Activated naive CD4-positive, alpha-beta T cell (primary cell): ENCODE measurements at places on chromosomes 1 and 21.

GRCh38 chr1:230159580-230159979 is 92.5 kb downstream of the GALNT2 start:
- DNase-seq = no peak

- DNase-seq = no peak
Measured at GRCh38 chr1:44830900-44831304, 12.2 kb downstream of the PTCH2 start.

- DNase-seq = no peak
Measured at GRCh38 chr1:172323686-172324085, 96.8 kb upstream of the C1orf105 start.

- DNase-seq = no peak
Measured at GRCh38 chr21:43289966-43290365, 121.2 kb downstream of the CRYAA start.

- DNase-seq = no peak
Measured at GRCh38 chr1:35215346-35215745, 22.4 kb upstream of the SFPQ start.

DNA sequence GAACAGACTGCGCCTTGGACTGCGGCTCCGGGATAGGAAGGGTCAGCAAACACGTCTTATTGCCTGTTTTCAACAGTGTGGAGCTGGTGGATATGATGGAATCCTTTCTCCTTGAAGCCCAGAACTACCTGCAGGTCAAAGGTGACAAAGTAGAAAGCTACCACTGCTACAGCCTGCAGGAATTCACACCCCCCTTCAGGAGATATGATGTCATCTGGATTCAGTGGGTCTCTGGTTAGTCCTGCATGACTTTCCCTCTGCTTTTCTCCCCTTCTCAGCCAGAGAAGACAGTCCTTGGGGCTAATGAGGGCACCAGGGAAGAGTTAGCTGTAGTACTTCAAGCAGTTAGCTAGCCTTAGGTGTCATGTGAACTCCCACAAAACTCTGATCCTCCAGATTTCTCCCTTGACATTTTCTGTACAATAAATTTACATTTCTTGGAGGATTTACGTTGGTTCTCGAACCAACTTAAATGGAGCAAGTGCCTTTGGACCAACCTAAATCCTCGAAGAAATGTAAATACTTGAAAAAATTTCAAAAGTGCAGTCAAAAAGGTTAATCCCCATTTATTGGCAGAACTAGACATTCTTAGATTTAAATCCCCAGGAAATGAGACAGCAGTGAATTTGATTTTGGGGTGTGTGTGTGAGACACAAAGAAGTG is 20.9 kb downstream of the NTMT2 start:
- DNase-seq = no peak

- no peak for DNase-seq
Measured at GRCh38 chr1:108050911-108051629, 86.1 kb upstream of the VAV3 start.

GRCh38 chr1:28229996-28230395 is 2.8 kb downstream of the DNAJC8 start:
- DNase-seq = no peak

GRCh38 chr1:184296466-184297243 is 90.2 kb upstream of the C1orf21 start:
- no peak for DNase-seq

DNA sequence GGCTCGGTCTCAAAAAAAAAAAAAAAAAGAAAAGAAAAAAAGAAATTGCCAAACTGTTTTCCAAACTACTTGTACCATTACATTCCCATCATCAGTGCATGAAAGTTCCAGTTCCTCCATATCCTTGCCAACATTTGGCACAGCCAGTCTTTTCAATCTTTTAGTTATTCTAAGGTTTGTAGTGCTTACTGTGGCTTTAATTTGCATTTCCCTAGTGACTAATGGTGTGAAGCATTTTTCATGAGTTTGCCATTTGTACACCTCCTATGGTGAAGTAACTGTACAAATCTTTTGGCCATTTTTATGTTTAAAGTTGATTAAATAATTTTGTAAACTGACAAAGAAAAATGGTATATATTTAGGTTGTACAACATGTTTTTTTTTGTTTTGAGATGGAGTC is 70.7 kb downstream of the DEGS1 start:
- no peak for DNase-seq
